ENCODE measurements at places on chromosomes 5 and 9.

- no peak for DNase-seq
These were observed 176.7 kb upstream of the PPP2R2B start for GRCh38 chr5:147055089-147055826.

DNA sequence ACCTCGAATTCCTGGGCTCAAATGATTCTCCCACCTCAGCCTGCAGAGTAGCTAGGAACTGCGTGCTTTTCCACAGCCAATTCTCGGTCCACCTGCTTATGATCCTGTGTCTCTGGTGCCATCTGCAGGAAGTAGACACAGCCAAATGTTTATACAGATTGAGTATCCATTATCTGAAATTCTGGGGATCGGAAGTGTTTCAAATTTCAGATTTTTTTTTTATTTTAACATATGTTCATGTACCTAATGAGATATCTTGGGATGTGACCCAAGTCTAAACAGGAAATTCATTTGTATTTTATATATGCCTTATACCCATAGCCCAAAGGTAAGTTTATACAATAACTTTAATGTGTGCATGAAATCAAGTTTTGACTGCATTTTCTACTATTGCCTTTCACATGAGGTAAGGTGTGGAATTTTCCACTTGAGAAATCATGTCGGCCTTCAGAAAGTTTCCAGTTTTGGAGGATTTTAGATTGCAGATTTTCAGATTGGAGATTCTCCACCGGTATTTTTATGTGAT is 89.5 kb downstream of the ESM1 start:
- no peak for DNase-seq

GRCh38 chr5:109938453-109938852 is 248.7 kb downstream of the MAN2A1 start:
- DNase-seq = no peak

- DNase-seq = no peak
These were observed 56.9 kb downstream of the SNX24 start for GRCh38 chr5:122902263-122902662.

GRCh38 chr5:166957782-166958181 is 1333.7 kb upstream of the WWC1 start:
- no peak for DNase-seq

DNA sequence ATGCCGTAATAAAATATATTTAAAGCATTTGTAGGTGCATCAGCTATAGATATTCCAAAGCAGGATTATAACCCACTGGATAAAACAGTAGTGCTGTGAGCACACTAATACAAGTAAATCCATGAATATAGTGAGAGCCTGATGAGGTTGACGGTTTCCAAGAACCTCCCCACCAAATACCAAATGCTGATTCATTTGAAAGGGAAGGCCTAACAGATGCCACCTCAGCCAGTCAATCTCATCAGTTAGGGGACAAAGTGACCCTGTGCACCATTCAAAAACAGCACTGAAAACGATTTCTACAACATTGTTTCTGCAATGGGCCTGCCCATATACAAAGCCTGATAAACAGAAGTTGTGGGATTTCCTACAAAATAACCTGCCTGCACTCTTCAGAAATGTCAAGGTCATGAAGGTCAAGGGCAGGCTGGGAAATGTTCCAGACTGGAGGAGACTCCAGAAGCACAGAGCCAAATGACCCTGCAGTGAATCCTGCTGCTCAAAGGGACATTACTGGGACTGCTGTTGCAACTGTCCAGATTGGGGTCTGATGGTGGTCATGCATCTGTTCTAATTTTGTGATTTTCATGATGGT is 69.6 kb downstream of the ROR2 start:
- DNase-seq = no peak

DNA sequence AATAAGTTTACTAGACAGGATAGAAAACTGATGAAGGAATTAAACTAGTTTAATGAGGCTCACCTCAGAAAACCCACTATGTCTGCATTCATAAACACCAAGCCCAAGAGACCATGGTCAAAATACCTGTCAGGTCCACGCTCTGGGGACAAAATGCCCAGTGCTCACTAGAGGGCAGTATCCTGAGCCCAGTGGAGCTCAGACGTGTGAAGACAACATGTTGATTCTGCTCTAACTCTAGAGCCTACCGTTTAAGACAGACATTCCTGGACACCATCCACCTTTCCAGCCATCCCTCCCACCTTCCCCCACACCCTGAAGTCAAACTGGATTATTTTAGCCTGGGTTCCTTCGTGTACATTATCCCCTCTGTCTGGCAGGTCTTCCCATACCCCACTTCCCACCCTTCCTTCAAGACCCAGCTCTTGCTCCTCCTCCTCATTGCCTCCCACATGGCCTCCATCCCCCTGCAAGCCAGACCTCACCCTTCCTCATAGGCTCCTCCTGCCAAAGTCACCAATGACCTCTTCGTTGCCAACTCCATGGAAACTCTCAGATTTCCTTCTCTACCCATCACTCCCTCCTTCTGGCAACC is 142.3 kb upstream of the FSTL4 start:
- no peak for DNase-seq

DNA sequence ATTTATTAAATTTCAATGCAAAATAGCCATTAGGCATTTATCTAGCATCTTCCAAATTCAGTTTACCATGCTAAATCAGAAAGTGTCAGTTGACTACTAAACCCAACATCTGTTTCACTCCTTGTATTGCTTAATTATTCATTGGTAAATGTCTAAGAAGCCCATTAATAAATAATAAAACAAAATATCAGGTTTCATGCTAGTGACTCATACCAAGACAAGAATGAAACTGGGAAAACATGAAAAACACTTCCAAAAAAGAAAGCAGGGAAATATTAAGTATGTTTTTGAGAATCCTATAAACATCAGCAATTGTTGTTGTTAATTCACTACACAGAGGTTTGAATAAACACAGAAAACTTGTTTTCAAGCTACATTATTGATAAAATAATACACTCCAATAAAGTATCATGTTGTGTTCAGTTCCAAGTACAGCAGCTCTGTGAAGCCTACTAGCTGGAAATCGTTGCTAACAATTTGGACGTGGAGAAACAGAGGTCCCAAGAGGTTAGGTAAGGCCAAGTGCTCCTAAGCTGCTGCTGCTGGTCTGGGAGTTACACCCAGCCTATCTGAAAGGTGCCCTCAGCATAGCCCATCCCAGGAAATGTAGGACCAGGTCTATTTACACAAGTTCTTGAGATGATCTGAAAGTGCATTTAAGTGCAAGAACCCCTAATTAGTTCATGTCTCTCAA is 78.8 kb downstream of the GNAQ start:
- DNase-seq = no peak

- DNase-seq = no peak
These were observed 28.8 kb upstream of the FAT2 start for GRCh38 chr5:151619812-151620460.

DNA sequence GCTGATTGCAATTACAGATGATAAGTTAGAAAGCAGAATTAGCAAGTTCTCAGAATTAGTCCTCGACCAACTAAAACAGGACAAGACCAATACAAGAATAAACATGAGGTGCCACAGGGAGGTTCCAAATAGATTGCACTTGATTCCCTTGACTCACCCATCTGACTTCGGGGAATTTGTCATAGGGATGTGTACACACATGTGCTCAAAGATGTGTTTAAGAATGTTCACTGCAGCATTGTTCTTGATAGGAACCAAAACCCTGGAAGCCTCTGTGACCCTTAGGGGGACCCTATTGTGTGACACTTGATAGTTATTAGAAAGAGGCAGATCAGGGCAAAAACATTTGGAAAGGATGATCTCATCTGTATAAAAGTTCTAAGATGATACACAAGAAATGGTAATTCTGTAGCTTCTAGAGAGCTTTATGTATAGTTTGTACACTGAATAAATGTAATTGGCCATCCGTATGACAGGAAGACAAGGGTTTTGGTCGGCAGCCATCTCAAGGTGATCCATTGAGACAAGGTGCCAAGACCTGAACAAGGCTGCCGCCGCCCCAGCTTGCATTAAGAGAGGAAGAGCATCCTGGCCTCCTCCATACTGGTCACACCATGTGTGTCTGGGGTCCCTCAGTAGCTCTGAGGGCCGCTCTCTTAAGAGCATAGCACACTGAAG is 48.2 kb upstream of the GARNL3 start:
- no peak for DNase-seq

GRCh38 chr5:149904977-149905376 is 39.6 kb downstream of the PDE6A start:
- no peak for DNase-seq

- no peak for DNase-seq
These were observed 68.5 kb downstream of the ANGPTL2 start for GRCh38 chr9:127053960-127054359.

All from retinal pigment epithelial cell (primary cell).